Activated T-cell treated with anti-CD3 and anti-CD28 coated beads, Interleukin-2, amount 50 U/mL, for 1 hour (primary cell): ENCODE measurements at places on chromosomes 13 and 19.

DNA sequence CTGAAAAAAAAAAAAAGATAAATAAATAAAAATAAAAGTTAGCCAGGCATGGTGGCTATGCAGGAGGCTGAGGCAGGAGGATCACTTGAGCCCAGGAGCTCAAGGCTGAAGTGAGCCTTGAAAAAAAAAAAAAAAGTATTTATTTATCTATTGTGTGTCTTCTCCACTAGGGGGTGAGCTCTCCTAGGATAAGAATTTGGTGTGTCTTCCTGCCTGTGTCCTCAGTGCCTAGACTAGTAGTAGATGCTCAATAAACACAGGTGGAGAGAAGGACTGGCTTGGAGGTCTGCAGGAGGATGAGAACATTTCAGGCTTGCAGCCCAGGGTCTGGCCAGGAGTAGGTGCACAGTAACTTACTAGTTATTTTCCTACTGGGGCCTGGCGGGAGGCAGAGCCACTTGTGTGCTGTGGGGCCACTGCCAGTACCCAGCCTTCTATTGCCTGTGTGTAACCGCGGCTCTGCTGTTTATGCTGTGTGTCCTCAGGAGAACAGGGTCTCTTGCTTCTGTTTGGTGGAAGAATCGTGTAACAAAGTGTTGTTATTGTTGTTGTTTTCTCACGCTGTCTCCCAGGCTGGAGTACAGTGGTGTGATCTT is 5.4 kb downstream of the LMTK3 start:
- peak; percentile 43 for DNase-seq

GRCh38 chr13:98228661-98229341 is 51.7 kb upstream of the RNF113B start:
- no peak for DNase-seq

DNA sequence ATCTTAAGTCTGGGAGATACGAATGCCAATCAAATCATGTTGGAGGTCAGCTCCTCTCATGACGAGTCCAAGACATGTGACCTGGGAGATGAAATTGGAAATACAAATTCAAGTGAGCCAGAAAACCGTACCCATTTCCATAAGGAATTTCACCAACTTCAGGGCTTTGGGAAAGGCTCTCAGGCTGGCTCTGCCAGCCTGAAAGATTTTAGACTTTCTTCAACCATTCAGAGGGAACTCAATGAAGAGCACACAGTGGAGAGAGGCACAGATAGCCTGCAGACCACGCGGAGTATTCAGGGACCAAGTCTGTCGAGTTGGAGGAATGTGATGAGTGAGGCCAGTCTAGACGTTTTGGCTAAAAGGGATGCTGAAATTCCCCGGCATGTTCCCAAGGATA is 204.6 kb downstream of the MTUS2 start:
- no peak for DNase-seq

GRCh38 chr13:31761951-31762350 is 22.6 kb downstream of the RXFP2 start:
- no peak for DNase-seq

GRCh38 chr13:76741046-76741445 is 145.2 kb downstream of the KCTD12 start:
- no peak for DNase-seq

DNA sequence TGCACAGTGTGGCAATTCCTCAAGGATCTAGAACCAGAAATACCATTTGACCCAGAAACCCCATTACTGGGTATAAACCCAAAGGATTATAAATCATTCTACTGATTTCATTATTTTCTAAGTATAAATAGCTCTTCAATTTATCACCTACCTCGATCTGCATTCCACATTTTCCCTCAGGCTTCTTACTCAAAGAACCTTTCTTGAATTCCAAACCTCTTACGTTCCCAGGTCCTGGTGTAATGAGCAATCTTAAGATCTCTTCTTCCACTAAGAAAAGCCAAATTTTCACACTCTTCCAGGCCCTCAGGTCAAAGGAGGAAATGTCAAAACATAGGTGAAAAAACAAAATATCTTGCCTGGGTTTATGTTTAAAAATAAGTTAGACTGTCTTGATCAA is 237.3 kb upstream of the GPC6 start:
- DNase-seq, result no peak

GRCh38 chr13:40758811-40759210 is 12.2 kb downstream of the MRPS31 start:
- DNase-seq, result no peak

DNA sequence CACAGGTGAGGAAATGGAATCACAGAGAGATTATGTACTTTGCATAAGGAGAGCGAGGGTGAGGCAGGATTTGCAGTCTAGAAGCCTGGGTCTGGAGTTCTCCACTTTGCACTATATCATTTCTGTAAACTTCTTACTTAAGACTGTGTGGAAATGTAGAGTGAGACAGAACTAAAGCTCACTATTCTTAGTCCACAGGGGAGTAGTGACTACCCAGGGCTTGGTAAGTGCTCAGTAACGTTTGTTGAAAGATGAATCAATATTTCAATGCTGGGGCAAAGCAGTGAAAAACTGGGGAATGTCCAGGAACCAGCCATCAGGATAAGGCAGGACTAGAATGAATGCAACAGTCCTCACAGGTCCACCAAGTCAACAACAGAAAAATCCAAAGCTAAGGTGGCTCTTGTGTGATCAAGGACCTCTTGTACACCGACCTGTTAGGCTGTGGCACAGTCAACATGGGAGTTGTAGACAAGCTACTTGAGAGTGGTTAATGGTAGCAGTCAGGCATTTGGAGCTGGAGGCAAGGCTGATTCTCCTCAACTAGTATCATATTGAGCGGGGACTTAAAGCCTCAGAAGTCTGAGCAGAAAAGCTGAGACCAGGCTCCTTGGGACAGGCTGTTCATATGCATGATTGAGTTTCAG is 929 bp upstream of the TNFSF13B start:
- DNase-seq, result no peak

DNA sequence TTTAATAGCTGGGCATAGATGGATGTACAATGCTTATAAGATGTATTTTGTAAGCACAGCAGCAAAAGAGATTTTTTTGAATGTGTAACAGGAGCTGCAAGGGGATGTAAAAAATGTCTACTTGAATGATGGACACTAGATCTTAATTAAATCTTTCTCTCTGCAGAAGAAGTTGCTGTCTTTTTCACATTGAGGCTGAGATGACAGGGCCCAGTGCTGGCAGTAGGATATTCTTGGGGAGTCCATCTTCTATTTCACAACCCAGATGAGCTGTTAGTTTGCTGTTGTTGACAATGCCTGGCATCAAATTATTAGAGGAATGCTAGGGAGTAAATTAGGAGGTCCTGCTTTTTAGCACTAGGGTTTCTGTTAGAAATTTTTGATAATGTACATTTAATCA is 698.7 kb downstream of the SLITRK5 start:
- no peak for DNase-seq

- peak; percentile 53 for DNase-seq
Observed at GRCh38 chr13:28494778-28495537, at the start of gene FLT1. FLT1 (minus strand) TSS chr13:28495128; CDS start chr13:28494843, 285 bp downstream.

DNA sequence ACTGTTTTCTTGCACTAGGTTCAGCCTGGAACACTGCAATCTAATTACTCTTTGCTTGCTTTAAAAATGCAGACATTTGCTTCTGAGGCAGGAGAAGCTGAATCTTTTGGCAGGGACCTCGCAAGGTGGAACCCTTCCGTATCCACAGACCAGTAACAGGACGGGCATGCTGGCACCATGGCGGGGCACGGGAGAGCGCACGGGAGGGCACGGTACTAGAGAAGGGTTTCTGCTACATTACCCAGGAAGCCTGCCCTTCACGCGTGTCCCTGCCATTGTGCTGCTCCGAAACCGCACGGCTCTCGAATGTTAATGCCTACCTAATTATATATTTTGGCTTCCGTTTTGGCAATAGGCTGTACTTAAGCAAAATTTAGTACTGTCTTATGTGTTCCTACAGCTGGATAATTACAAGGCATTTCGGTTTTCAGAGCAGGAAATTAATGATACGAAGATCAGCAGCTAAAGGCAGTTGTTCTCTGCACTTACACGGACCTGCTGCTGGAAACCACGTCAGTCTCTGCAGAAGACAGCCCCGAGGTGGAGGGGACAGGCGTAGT is 430.4 kb downstream of the IRS2 start:
- DNase-seq, result no peak

DNA sequence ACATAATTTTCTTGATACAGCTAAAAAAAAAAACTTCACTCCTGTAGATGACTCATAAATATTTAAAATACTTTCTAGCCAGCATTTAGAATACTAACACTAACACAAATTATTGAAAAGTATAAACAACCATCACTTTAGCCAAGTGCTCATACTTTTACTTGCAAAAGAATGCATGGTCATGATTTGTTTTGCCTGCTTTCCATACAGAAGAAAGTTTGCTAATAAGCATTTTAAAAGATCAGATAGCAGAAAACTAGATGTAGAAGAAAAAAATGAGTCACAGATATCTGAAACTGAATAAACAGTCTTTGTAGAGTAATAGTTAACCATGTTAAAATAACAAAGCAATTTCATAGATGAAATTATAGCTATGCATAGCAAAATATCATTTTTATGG is 2280.4 kb upstream of the PCDH20 start:
- DNase-seq, result no peak

- DNase-seq, result no peak
Observed at GRCh38 chr13:75365724-75366173, 116.2 kb downstream of the TBC1D4 start.

GRCh38 chr13:33274264-33274663 is 11.3 kb downstream of the STARD13 start:
- DNase-seq, result no peak

DNA sequence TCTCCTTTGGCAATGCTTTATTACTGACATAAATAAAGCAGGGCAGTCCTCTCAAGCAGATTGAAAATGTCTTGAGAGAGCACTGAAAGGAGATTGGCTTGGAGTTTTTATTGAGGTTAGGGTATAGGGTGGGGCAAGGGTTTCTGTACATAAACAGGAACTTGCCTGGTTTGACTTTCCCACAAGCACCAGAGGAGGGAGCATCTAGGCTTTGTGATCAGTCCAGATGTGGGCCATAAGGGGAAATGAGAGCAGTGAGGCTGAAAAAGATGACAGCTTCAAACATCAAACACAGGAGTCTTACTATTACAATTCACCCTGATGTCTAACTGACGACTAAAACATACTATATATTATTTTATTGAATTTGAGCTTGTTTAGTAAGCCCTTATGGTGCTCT is 260.9 kb downstream of the MTUS2 start:
- DNase-seq, result no peak

DNA sequence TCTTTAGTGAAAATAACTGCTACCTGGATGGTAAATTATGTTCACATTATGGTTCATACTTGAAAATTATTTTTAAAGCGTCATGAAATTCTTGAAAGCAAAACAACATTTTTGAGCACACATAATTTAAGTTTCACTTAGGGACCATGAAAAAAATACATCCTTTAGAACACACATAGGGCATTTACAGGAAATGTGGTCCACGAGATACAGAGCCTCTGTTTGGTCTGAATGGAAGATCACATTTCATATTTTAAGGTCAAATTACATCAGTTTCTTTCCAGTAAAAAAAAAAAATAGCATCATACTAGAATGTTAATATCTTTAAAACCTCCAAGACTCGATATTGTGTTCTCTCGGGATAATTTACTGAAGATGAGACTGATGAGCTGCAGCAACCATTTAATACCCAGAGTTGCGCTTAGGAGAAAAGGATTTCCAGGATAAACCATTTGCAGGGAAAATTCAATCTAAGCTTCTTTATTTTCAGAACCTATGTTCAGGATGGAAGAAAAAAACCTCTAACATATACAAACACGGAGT is 720.7 kb downstream of the DIAPH3 start:
- DNase-seq, result no peak

DNA sequence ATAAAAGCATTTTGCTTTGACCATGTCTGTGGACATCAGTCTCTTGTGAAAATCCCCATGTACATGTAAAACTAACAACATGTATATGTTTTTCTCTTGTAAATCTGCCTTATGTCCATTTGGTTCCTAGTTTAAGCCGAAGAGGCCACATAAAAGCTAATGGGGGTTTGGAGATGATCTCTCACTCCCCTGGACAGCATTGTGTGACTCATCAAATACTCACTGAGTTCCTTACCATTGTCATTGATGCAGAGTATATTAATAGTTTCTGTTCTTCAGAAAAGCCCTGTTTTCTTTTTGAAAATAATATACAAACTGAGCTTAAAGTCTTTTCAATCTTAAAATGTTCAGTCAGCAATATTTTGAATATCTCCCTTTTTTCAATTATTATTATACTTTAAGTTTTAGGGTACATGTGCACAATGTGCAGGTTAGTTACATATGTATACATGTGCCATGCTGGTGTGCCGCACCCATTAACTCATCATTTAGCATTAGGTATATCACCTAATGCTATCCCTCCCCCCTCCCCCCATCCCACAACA is 536.7 kb upstream of the HTR2A start:
- DNase-seq, result no peak

DNA sequence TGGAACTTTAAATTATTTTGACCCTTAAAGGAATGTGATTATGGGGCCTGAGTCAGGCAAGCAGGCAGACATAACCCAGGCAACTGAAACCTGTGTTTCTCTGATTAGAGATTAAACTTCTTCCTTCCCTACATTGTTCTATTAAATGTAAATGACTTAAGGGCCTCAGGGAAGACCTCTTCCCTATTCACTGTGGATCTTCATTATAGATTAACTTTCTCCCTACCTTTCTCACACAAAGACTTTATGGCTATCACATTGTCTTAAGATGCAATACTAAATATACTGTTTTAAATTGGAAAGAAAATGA is 8.8 kb upstream of the METTL21C start:
- DNase-seq, result no peak

- DNase-seq, result peak; percentile 53
Observed at GRCh38 chr19:49442771-49443365, 1.5 kb upstream of the SLC17A7 start.

DNA sequence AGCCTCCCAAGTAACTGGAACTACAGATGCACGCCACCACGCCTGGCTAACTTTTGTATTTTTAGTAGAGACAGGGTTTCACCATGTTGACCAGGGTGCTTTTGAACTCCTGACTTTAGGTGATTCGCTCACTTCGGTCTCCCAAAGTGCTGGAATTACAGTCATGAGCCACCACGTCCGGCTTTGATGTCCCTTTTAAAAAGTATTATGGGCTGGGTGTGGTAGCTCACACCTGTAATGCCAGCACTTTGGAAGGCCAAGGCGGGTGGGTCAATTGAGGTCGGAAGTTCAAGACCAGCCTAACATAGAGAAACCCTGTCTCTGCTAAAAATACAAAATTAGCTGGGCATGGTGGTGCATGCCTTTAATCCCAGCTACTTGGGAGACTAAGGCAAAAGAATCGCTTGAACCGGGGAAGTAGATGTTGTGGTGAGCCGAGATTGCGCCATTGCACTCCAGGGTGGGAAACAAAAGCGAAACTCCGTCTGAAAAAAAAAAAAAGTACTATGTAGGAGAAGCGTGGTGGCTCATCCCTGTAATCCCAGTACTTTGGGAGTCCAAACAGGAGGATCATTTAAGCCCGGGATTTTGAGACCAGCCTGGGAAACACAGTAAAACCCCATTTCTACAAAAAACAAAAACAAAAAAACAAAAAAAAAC is 22.8 kb upstream of the ERVV-1 start:
- no peak for DNase-seq

- DNase-seq, result no peak
Observed at GRCh38 chr13:79966493-79966895, 374.4 kb downstream of the SPRY2 start.

- DNase-seq, result no peak
Observed at GRCh38 chr13:30905932-30906383, at the start of gene MEDAG. MEDAG (plus strand) TSS chr13:30906271; CDS start chr13:30906516, 245 bp downstream.

GRCh38 chr13:46578590-46578975 is 25.6 kb downstream of the LRCH1 start:
- no peak for DNase-seq

GRCh38 chr13:112601371-112601770 is 13.4 kb upstream of the TUBGCP3 start:
- no peak for DNase-seq

- DNase-seq, result no peak
Observed at GRCh38 chr13:98206946-98207345, 29.9 kb upstream of the RNF113B start.
